Glomerular endothelial cell (primary cell): ENCODE measurements at places on chromosomes 2 and 18. TPM values are rescaled to one million over a fixed set of nuclear protein-coding genes. Genes with fewer than 3 reads are reported as not detected.

Gene SERPINB3
- total RNA-seq = not detected in 2 replicates

DNA sequence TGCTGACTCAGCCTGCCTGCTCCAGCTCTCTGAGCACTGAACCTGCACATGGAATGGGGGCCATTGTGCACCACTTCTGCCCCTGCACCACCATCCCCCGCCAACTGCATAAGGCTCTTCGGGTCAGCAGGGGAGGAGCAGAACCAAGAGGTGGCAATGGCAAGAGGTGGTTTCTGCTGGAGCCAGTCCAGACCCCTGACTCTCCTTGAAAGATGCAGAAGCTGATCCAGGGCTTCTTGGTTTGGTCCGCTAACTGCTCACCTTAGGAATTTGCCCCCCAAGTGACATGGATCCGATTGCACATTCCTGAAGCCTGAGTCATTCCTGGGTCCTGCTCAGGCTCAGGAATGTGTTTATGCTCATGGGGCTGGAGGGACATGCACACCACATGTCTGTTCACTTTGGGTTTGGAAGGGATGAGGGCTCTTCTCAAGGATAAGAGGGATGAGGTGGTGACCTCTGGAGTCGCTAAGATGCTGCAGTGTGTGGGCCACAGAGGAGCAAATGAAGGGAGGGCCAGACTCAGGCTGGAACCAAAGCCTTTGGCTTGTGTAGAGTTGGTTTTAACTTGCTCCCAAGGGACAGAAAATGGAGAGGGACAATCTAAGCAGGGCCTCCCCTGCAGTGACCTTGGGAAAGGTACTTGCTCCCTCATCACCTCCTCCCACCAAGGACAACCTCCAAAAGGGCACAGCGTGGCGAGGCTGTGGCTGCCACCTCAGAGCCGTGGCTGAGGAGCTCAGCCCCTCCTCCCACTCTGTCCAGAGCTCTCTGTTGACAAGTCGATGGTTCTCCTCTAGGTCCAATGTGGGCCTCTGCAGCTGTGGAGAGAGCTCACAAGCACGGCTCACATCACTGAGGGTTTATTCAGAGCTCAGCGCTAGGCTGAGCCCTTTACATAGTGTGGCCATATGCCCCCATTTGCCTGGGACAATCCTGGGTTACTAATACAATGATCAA, 66.2 kb downstream of the HS1BP3 start:
- DNase-seq = peak; percentile 91

GRCh38 chr2:235043762-235044500, 92.1 kb downstream of the SH3BP4 start:
- DNase-seq = no peak

- DNase-seq = no peak
Measured at GRCh38 chr2:3246928-3247714, 130.5 kb downstream of the EIPR1 start.
